ENCODE measurements at places on chromosomes 1 and 21. TPM values are rescaled to one million over a fixed set of nuclear protein-coding genes. Genes with fewer than 3 reads are reported as not detected.

DNA sequence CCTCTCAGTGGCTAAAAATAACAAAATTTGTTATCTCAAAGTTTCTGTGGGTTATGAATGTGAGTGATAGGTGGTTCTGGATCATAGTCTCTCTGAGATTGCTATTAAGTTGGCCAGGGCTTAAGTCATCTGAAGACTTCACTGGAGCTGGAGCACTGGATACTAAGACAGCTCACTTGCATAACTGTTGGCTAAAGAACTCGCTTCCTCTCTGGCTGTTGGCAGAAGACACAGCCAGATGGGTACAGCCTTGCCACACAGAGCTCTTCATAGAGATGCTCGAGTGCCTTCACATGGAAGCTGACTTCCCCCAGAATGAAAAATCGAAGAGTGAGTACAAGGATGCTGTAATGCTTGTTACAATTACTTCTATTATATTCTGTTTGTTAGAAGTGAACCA, 333.8 kb downstream of the ZP4 start:
- DNase-seq, result no peak

- DNase-seq, result peak; percentile 91
These were observed 2.0 kb upstream of the EFNA4 start for GRCh38 chr1:155061381-155062150.

DNA sequence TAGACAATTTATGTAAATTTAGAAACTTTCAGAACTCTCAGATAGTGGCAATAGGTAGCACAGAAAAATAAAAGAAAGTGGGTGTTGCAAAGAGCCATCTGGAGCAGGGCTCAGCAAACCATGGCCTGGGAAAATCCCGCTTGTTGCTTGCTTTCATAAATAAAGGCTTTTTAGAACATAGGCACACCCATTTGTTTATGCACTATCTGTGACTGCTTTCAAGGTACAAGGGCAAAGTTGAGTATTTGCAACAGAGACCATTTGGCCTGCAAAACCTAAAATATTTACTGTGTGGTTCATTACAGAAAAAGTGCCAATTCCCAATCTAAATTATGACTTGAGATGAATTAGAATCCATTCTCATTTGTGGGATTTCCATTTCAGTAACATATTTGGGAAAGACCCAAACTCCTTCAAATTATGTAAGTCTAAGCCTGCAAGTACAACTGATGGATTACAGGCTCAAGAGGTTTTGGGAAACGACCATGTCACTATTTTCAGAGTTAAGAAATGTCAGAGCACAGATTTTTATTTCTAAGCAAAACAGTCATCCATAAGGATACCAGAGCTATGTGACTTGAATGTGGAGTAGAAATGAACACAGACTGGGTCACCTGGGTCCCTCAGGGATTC, 43.5 kb upstream of the DPT start:
- no peak for DNase-seq

Gene TTLL7
- not detected for total RNA-seq

Gene PLEKHA6
- total RNA-seq, result 1.2 TPM

Gene MAP10
- 5.7 TPM for total RNA-seq

All from naive thymus-derived CD8-positive, alpha-beta T cell (primary cell).